ENCODE measurements at places on chromosomes 3 and 15.

DNA sequence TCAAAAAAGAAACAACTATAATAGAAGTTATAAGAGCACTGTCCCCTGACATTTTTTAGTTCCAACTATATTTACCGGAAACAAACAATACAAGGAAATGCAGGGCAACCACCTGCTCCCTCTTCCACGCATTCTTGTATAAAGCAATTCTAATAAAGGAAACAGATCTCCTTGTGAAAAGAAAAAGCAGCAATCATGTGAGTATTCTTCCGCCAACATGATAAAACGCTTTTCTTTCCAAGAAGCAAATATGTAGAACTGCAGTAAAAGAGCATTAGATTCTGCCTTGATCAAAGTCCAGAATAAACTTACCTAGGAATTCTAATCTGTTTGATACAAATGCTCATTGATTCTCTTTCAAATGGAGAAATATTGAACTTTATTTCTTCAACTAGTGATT lies 230.3 kb downstream of the CNTN3 start:
- no peak for DNase-seq

- DNase-seq: no peak
These were observed 76.9 kb downstream of the MESD start for GRCh38 chr15:80912673-80913072.

DNA sequence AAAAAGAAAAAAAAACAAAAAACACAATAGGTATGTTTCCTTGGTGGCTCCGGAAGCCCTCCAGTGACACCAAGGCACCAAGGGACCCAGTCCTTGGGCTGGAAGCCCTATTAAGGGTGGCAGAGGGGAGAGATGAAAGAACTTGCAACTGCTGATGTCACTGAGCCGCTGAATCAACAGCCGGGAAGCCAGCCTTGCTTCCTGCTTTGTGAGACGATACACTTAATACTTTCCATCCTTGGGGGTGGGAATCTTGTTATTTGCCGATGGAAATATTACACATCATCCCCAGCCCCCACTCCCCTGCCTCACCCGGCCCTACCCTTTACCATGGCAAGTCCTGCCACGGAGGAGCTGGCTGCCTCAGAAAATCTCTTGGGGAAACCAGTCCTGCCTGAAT lies 5.6 kb upstream of the ISLR2 start:
- no peak for DNase-seq

GRCh38 chr3:71428841-71429596 lies 154.5 kb downstream of the FOXP1 start:
- DNase-seq: no peak

- no peak for DNase-seq
These were observed 21.2 kb upstream of the IGF2BP2 start for GRCh38 chr3:185846037-185846436.

GRCh38 chr3:111617912-111618601 lies 22.9 kb upstream of the ZBED2 start:
- DNase-seq: no peak

DNA sequence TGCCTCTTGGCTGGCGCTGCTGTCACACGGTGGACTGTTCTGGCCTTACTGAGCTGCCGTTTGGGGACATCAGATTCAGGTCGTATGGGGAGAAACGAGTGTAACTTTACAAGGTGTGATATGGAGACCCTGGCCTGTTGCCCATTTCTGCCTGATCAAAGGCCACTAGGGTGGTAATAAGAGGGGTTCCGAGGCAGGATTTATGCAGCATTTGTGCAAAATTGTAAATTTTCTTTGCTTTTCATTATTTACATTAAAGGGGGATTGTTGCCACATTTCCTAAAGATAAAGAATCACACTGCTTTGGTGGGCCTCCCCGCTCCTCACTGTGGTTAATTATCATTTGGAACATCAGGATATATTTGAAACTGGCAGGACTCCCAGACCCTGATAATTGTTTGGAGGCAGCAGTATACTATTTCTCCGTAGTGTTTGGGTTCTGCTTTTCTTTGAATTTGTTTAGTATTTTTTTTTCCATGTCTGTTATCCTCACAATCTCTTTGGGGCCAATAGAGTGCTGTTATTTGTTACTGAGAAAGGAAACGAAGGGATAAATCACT lies 891 bp downstream of the NXPE3 start:
- DNase-seq: no peak

- peak; percentile 12 for DNase-seq
These were observed 611 bp downstream of the CTDSPL2 start for GRCh38 chr15:44427756-44428724.

DNA sequence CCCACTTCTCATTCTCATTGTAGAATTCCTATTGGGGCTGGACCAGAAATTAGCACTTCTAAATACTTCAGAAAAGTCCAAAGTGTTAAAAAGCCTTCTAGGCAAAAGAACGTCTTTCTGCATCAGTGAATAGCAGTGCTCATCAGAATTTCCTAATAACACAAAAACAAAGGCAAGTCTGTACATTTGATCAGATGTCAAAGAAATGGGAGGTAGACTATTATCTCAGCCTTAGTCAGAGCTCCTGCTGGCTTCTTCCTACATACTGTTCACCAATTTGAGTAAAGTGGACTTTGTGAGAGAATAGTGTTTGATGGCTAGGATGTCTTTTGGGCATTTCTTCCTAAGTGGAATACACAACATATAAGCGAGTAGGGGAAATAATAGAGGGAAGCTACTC lies 48.7 kb downstream of the FOXB1 start:
- no peak for DNase-seq

- DNase-seq: no peak
These were observed 209.0 kb downstream of the NEK10 start for GRCh38 chr3:27160146-27160545.

Data from naive thymus-derived CD4-positive, alpha-beta T cell (primary cell).